ENCODE measurements at places on chromosomes 11 and 22.

DNA sequence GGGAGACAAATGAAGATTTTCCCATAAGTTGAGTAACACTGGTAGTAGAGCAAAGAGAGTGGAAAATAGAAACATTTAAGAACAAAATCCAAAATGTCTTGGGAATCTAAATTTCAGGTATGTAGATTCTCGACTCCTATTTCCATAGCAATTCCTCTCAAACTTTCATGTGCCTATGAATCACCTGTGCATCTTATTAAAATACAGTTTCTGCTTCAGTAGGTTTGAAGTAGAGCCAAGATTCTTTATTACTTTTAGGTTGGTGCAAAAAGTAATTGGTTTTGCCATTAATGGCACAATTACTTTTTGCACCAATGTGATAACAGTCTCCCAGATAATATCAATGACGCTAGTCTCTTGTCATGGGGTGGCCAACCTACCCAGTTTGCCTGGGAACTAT is 115.3 kb upstream of the SLC5A12 start:
- DNase-seq, result no peak

- DNase-seq, result peak; percentile 40
Observed at GRCh38 chr22:39699631-39700360, 129.2 kb downstream of the CACNA1I start.

DNA sequence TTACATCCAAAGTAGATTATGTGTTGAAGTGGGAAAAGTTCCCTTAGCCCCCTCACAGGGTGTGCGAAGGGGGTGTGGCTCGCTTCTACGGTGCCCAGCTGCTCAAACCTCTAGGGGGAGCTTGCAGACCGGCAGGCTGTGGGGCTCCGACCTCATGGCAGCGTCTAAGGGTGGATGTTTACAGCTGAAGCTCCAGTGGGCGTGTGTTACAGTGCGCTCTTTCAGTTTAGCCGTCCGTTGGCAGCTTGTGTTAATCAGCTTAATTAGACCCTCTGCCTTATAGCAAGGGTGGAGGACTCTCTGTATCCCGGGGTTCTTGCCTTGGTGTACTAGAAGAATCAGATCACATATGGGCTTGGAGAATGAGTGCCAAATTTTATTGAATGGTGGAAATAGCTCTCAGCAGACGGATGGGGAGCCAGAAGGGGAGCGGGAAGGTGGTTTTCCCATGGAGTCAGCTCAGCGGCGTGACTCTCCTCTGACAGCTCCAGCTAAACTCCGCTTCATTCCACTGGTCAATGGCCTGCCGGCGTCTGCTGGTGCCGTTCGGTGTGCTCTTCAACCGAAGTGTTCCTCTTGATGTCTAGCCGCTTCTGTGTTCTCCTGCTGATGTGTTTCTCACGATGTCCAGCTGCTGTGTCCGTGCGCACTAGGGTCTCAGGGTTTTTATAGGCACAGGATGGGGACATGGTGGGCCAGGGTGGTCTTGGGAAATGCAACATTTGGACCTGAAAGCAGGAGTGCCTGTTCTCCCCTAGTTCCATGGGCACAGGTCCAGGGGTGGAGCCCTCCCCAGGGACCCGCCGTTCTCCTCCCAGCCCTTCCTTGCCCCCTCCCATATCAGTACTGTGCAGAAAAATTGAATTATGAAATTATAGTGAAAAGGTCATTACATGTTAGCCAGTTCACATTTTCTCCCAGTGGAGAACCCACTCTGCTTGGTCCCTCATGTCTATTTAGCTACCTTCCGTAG is 28.6 kb upstream of the OR10G7 start:
- peak; percentile 28 for DNase-seq

DNA sequence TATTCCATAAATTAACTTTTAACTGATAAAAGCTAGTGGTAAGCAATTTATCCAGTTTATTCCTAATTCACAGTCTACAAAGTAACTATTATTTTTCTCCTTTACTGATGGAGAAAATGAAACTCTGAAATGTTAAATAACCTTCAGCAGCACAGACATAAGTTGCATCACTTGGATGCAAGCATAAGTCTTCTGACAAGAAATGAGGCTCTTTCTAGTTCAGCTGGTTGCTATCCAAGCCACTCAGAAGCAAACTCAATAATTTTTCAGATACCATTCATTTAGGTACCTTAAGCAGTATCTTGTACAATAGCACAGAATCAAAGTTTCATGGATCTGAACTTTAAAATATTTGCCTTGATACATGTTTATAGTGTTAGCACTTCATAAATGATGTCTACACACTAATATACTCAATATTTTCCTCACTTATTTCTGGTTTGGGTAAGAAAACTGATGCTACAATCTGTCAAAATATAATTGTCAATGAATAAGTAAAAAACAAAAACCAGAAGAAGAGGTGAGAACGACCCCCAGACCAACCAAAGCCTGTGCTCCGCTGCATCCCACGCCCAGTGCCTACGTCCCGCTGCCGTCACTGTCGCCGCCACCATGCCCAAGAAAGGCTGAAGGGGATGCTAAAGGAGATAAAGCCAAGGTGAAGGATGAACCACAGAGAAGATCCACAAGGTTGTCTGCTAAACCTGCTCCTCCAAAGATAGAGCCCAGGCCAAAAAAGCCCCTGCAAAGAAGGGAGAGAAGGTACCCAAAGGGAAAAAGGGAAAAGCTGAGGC is 18.1 kb downstream of the FAM168A start:
- no peak for DNase-seq

DNA sequence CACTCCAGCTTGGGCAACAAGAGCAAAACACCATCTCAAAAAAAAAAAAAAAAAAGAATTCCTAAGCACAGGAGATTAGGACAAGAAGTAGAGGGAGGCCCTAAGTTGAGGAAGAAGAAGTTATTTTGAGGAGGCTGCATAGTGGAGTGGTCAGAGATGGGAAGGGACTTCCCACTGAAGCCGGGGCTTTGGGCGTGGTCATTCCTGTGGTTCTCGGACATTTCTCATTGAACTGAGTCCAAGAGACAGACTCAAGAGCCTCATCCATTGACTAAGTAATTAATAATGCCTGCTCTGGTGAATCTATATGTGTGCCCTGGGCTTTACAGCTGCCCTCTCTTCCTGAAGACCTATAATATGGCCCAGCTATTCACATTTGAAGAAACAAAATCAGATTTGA is 53.2 kb upstream of the FTH1 start:
- no peak for DNase-seq

- DNase-seq, result no peak
Observed at GRCh38 chr11:76798202-76798581, 15.0 kb downstream of the TSKU start.

DNA sequence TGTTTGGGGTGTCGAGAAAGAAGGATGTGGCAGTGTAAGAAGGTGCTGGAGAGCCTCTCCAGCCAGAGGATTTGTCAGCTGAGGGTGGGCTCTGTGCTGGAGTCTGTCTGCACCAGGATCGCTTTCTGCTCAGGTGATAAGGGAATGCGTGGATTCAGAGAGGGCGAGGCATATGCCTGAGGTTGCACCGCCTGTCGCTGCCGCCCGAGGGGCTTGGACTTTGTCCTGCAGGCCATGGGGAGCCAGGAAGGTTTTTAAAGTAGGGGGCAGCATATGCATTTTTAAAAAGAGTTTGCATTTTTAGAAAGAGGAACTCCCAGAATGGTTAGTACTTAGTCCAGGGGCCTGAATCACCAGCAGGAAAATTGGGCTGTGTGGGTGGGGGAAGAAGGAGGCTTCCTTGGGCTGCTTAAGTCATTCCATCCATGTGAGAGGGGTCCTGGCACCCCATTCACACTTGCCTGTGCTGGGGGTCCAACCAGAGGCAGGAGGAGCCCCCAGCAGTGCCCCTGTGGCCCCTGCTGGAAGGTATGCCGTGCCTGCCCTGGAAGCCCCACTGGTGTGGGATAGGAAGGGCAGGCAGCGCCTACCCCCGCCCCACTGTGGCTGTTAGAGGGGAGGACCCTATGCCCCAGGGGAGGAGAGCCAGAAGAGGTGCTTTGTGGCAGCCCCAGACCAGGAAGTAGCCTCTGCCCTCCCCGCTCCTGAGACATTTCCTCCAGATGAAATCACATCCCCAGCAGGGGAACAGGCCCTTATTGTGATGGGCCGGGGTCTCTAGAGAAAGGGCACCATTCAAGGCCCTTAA is 35.8 kb upstream of the MYRF start:
- DNase-seq, result no peak

DNA sequence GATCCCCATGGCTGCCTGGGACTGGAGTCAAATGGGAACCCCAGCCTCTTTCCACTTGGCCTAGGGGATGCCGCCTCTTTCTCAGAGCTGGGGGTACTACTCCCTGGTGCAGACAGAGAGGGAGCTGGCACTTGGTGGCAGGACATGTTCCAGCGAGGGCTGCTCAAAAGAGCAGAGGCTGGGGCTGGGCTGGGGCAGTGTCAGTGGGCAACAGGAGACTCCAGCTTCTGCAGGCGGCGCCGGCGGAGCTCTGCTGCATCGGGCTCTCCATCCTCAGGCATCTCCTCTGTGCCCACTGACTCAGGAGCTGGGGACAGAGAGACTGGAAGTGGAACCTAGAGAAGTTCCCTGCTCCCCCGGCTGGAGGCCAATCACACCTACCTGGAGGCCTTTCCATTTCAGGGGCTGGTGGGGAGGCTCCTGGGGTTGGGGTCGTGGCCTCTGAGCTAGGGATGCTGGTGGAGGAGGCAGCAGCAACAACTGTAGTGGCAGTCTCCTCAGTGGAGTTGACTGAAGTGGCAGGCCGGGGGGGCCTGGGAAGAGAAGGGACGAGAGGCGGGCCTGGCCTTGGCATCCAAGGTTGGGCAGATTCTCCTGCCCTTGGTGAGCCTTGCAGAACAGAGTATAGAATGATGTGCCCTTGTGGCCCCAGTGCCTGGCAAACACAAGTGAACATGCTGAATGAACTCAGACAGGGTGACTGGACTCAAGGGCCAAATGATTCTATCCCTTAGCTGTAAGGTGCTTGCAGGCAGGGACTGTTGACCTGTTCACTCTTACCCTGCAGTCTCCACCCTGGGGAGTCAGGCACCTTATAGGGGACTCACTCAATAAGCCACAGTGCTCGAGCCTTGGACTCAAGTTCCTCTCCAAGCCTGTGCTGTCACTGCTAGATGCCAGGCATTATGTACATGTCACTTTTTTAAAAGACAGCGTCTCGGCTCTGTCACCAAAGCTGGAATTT is 5.9 kb downstream of the SYVN1 start:
- no peak for DNase-seq

DNA sequence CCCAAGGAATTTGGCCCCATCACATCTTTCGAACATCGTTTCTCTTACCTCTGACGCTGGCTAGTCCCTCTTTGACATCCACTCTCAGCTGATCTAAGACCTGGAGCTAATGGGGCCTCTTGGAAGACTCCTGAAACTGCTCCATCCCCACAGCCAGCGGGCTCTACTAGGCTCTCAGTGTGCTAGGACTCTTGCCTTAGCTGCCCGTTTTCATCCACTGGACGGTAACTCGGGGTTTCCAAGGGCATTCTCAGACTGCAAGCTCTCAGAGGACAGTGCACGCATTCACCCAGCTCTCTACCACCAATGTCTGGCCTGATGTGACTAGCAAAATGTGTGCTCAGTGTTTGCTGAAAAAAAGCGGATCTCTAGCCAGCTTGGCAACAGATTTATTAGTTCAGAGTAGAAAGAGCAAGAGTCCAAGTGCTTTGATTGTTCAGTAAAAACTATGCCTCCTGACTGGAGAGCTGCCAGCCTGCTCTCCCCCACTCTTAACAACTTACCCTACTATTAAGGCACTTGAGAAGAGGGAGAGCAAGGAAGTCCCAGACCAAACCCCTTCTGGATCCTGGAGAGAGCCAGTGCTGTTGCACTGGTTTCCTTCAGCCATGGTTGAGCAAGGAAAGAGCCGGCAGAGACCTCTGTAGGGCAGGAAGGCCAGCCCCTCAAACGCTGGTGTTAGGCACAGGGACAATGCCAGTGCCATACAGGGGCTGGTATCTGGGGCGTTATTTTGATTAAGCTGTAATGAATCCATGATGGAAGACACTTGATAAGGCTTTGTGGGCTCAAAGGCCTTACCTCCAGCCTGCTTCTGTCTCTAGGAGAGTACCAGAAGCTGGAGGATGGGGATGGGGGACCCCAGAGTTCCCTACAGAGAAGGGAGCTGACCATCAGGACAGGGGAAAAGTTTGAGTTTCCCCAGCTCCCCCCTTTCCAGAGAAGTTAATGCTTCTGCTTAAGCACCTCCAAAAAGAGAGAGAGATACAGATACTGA is 9.2 kb downstream of the RELA start:
- peak; percentile 17 for DNase-seq

DNA sequence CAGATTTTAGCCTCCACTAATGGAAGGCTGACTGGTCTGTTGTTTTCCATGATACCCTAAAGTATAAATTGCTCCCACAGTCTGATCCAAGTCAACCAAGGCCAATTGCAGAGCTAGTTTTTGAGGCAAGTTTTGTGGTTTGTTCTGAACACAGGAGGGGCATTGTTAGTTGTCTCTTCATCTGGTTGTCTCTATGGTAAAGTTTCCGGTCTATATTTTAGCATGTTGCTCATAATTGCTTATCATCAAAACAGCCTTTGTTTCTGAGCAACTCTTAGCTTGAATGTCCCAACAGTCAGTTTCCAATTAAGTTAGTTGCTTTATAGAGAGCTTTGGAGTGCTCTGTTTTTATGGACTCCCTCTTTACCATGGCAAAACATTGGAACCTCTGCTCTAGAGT is 217.6 kb upstream of the CARD18 start:
- DNase-seq, result no peak

GRCh38 chr11:4102711-4103110 is 8.1 kb downstream of the RRM1 start:
- DNase-seq, result no peak

DNA sequence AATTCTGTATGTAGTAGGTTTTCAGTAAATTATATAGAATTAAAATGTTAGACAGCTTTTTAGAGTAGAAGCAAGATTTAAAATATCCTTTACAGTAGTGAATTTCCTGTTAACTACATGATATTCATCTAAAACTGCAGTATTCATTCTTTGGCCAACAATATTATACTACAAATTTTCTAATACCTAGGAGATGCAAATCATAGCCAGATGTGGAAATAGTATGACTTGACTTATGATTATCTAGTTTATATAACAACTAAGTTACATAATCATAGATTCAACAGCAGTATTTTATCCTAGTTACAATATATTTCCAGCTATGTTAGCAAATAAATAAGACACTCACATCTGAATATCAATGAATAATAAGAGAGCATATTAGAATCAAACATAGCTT is 163.2 kb downstream of the MSANTD4 start:
- no peak for DNase-seq

- DNase-seq, result no peak
Observed at GRCh38 chr22:28017558-28017820, 98.4 kb upstream of the PITPNB start.

GRCh38 chr11:78787696-78788095 is 213.0 kb upstream of the NARS2 start:
- DNase-seq, result no peak

DNA sequence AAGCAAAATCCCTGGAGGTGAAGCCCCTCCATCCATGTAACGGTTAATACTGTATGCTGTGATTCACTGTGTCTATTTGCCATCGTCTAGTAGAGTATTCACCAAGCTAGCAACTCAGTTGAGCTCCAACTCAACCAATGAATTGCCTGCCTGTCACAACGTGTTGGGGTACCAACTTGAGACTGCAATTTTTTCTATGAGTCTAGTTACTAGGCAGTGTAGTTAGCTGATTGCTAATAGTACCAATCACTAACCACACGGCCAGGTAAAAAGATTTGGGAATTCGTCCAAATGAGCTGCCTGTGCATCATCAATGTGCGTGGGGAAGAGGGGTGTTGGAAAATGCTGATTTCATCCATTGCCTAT is 1.0 kb upstream of the BTG4 start:
- DNase-seq, result no peak

- DNase-seq, result no peak
Observed at GRCh38 chr22:43955883-43956782, 891 bp downstream of the SAMM50 start.
